ENCODE measurements at places on chromosomes 6 and 20. TPM values are rescaled to one million over a fixed set of nuclear protein-coding genes. Genes with fewer than 3 reads are reported as not detected.

GRCh38 chr6:26330859-26331217, 34.2 kb upstream of the BTN3A2 start:
- no peak overlapping the region for H3K4me3 ChIP-seq
- DNase-seq: no peak
- no peak overlapping the region for H3K27ac ChIP-seq
- peaks cover 39% of the 10 kb centered on the region for H3K27me3 ChIP-seq

GRCh38 chr6:154247119-154247861, 109.3 kb downstream of the IPCEF1 start:
- no peak overlapping the region for H3K27ac ChIP-seq
- H3K27me3 ChIP-seq: no peaks in the 10 kb centered on the region

- no peak overlapping the region for H3K27ac ChIP-seq
- DNase-seq: no peak
- H3K4me3 ChIP-seq: no peak overlapping the region
Measured at GRCh38 chr6:56282391-56282790, 35.0 kb upstream of the COL21A1 start.

BANF2 gene
- not detected for total RNA-seq

C20orf144 gene
- total RNA-seq: not detected

SLC17A9 gene
- total RNA-seq: 1.8 TPM

PLAGL1 gene
- total RNA-seq: 6.8 TPM

All from right atrium auricular region (tissue), 2 donors.